ENCODE measurements at places on chromosomes 2 and 18.

- no peak for DNase-seq
Observed at GRCh38 chr2:106356291-106356690, 111.9 kb downstream of the RGPD3 start.

- DNase-seq, result no peak
Observed at GRCh38 chr2:241041589-241042158, 43.3 kb downstream of the SNED1 start.

DNA sequence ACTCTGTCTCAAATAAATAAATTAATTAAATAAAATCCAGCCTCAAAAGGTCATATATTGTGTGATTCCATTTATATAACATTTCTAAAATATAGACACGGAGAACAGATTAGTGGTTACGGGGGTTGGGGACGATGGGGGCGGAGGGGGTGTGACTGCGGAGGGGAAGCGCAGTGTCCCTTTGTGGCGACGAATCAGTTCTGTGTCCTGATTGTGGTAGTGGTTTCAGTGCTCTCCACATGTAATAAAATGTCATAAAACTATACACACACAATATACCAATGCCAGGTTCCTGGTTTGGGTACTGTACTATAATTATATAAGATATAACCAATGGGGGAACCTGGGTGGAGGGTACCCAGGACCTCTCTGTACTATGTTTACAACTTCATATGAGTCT, 186.4 kb downstream of the ANAPC1 start:
- DNase-seq, result no peak

DNA sequence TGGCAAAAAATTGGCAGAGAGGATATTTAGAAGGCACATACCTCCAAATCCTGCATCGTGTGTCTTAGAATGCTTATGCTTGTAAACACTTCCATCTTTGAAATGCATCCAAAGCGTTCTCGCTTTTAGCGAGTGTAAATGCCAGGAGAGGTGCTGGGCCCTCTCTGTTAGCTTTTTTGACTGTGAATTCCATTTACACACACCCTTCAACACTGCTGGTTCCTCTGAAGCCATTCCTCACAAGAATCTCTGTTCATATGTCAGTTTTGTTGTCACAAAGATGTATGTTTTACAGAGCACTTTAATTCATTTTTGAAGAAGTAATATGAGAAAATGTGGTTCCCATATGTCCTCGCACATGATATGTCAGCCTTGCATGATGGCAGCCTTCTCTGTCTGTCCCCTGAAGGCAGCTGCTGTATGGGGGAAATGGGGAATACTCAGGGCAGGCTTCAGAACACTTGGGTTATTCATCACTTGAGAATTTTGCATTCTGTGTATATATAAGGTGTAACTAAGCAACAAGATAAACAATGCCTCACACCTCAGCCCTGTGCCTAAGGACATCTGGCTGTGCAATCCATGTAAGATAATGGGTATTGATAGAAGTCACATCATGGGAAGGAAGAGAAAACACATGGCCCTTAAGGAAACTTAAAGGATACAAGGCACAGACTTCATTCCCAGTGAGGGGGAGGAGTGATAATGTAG, 52.3 kb downstream of the RAB27B start:
- DNase-seq, result no peak

- DNase-seq, result no peak
Observed at GRCh38 chr2:217325816-217326215, 466.0 kb upstream of the TNP1 start.

GRCh38 chr2:238238766-238239542, 884 bp downstream of the HES6 start:
- no peak for DNase-seq

DNA sequence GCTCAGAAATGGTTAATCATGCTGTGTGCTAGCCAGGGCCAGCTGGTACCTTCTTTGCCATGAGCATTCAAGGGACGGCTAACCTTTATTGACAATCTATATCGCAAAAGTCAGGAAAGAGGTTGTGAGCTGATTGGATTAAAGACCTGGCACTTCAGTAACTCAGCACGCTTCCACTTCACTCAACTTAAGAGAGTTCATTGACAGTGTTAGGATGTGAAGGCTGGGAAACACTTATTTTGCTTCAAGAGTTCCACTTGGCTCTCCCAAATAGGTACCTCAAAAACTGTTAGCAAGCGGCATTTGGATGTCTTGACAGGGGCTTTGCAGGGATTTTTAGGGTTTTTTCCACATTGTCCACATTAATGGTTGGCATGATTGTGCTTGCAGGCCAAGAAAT, 25.1 kb upstream of the TXNDC2 start:
- no peak for DNase-seq

GRCh38 chr18:27704736-27705361, 472.1 kb downstream of the CDH2 start:
- no peak for DNase-seq

DNA sequence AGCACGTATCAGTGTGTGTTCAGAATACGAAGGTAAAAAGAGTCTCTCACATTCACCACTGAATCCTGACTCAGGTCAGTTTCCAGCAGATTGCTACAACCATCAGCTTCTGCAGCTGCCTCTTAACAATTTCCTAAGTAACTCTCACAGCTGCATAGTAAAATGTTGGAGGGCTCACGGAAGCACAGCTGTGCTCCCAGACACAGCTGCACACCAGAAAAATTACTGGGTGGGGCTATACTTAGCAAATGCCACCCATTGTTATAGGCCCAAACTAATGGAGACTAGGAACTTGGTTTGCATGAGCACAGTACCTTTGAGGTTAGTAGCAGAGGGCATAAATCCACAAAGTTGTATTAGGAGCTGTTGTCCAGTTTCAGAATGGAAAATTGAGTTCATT, 153.9 kb upstream of the ERBB4 start:
- no peak for DNase-seq

DNA sequence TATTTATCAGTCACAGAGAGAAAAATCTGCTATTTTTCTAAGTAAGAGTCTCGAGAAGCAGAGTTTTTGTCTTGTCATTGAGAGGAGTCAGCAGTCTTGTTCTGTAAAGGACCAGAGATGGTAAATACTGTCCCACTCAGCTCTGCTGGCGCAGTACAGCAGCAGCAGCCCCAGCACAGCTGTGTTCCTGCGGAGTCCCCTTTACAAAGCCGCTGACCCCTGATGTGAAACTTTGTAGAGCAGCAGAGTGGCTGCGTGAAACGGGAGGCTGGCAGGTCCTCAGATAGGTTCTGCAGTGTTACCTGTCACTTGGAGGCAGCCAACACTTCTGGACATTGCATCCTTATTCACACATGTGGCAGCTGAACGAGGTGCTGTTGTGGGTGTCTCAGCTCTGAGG, 45.2 kb downstream of the TMEM185B start:
- DNase-seq, result no peak

- no peak for DNase-seq
Observed at GRCh38 chr2:45483997-45484396, 127.1 kb downstream of the SRBD1 start.

DNA sequence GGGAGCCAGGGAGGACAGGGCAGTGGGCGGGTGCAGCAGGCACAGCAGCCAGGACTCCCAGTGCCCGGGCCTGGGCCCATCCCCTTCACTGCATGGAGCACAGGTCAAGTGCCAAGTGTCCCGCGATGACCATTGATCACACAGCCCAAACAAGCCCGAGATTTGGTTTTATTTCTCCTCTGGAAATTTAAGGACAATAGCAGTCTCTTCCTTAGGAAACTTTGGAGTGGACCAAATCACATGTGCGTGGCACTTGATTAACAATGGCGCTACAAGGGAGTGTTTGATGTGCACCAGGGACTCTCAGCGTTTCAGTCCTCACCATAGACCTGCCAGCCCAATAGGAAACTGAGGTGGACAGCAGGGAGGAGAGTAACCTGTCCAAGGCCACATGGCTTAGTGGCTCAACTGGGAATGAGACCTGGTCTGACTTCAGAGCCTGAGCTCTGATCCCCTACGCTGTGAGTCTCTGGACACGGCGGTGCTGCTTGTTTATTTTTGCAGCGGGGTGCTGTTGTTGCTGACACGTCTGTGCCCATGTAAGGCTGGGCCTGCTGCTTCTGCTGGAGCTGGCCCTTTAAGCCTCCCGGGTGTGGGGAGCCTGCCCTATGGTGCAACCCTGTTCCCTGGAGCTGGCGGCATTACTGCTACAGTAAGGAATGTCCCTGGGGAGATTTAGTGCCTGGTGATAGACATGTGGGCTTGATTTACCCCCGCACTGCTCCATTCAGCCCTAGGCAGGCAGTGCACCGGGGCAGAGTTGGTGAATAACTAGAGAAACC, 194.2 kb downstream of the INHBB start:
- no peak for DNase-seq

- DNase-seq, result no peak
Observed at GRCh38 chr18:46324087-46324955, 220.1 kb downstream of the HAUS1 start.

GRCh38 chr2:204250692-204251091, 294.6 kb upstream of the PARD3B start:
- no peak for DNase-seq

GRCh38 chr2:38129481-38129880, 53.5 kb upstream of the CYP1B1 start:
- no peak for DNase-seq

- DNase-seq, result no peak
Observed at GRCh38 chr2:190762566-190762965, 113.7 kb downstream of the NAB1 start.

GRCh38 chr2:180524499-180524898, 455.9 kb upstream of the UBE2E3 start:
- no peak for DNase-seq

DNA sequence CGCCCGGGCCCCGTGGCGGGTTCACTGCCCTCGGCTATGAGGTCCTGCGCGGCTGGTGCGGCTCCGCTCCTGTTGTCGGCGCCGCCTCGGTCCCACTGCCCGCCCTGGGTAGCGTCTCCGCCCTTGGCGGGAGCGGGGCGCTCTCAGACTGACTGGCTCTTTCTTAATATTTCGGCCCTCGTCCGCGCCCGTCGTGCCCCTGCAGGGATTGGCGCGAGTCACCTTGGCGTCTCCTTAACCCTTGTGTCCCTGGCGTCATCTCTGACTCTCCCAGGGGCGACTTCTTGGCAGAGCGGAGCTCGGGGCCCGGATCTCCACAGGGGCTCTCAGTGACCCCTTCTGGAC, 1.3 kb downstream of the PTMA start:
- DNase-seq, result no peak

DNA sequence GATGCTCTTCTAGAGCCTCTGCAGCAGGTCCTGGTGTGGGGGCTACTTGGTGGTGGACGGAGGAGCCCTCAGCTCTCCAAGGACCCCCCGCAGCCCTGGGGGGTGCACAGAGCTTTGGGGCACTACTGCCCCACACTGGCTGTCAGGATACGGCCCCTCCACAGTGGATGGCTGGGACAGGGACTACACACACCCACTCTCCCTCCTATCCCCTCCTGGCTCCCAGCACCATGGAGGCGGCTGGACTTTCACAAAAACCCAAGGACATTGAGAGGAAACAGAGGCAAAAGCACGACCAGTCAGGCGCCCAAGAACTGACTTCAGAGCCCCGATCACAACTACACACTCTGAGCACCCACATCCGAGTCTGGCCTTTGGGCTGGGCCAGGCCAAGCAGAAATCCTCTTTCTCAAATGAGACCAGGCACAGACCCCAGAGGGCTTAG, 12.6 kb downstream of the GPR35 start:
- no peak for DNase-seq

DNA sequence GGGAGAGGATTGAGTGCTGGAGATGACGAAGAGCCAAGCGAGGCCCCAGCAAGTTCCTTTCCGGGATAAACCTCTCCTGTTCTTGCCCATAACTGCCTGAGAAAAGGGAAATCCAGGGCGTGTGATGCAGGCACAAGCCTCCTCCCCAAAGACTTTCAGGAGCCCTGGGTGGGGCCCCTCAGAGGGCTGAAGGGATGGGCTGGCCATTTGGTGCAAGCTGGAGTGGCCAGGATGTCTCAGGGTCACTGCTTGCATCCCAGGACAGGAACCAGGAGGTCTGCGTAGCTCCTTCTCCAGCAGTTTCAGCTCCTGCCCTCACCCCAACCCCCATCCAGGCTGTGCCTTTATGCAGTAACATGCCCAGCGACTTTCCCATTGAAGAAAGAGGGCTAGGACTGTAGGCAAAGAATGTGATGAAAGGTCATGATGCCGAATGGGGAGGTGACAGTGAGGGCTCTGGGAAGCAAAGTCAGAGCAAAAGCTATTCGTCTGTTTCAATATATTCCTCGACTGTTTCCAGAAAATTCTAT, 80.2 kb downstream of the PXDN start:
- no peak for DNase-seq

- no peak for DNase-seq
Observed at GRCh38 chr18:62399781-62400308, 74.7 kb downstream of the TNFRSF11A start.

- no peak for DNase-seq
Observed at GRCh38 chr2:165141601-165142354, 62.1 kb downstream of the SCN3A start.

DNA sequence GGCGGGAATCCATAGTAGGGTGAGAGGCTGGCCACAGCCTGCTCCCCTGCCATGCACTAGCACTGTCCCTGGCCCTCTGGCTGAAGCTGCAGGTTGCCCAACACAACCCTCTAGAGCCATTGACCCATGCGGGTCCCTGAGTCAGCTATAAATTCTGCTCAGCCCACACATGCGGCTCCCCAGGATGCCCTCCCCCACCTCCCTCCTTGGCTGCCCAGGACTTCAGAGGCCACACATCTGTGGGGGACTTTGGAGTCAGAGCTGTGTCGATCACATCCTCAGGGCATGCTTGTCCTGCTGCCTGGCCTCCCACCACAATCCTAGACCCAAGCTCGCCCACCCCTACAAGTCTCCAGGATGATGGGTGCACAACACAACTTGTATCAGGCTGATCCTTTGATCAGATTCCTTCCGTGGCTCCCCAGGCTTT, 97.0 kb downstream of the TFCP2L1 start:
- no peak for DNase-seq

DNA sequence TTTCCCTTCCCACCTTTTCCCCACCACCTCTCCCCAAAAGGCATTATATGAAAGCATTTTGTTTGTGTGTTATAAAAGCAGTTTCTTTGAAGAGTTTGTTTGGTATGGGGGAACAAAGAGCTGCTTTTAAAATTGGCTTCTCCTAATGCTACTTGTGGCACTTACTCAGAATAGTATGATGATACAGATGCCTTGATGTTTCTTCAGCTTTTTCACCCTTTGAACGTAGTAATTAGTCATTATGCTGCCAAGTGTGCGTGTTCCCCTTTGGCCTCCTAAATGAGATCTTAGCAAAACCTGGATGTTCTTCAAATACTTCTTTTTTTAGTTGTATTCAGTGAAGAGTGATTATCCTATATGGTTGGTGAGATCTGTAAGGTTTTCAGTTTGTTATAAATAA, 183.4 kb downstream of the PTGR3 start:
- DNase-seq, result no peak

GRCh38 chr18:51007790-51008139, 22.2 kb upstream of the SMAD4 start:
- DNase-seq, result no peak

DNA sequence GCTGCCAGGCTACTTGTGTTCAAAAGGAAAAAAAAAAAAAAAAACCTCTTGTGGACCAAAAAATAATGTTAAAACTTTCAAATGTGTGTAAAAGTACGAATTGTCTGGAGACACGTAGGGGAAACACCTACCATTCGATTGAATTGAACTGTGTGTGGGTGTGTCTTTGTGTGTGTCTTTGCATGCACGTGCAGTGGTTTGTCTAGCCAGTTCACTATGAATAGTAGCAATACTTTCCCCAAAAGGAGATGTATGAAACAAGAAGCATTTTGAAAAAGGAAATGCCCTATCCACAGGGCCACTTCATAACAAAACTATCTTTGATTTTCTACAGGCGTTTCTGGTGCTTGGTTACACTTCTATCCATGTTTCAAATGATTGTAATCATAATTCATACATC, 186.8 kb downstream of the RPRM start:
- no peak for DNase-seq
